Activated naive CD4-positive, alpha-beta T cell (primary cell): ENCODE measurements at places on chromosomes 4 and X.

- DNase-seq, result no peak
Measured at GRCh38 chrX:51862920-51863319, 30.5 kb upstream of the MAGED1 start.

DNA sequence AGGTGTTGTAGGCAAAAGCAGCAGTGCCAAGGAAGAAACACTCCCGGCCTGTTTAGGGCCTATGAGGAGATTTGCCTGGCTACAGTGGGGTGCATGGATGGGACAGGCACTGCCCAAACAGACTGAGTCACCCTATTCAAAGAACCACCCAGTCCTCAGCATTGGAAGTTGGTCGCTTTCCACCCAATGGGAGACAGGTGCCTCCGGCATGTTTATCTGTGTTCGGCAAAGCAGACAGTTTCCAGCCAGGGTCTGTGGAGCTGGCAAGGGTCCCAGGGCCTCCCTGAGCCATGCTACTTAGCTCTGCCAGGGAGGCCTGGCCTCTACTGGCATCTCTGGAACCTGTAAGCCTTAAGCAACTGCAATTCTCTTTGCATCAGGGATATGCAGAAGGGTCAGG, 165.1 kb upstream of the ATP6AP2 start:
- DNase-seq, result no peak

DNA sequence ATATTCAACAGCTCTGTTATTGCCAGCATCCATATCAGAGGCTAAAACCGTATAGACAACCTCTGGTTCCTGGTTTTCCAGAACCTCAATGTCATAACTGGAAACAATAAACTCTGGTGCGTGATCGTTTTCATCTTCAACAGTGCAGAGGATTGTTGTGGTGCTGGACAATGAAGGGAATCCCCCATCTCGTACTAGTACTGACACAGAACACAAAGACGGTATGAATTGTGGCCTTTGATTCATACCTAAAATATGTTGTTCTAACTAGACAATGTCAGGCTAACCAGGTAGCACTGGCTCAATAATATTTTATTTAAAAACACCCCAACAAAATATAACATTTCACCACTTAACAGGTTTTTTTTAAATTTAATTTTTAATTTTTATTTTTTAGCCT, 186.9 kb downstream of the DCHS2 start:
- DNase-seq, result no peak

GRCh38 chrX:106284431-106285025, 116.4 kb downstream of the PWWP3B start:
- DNase-seq, result no peak

GRCh38 chrX:55919367-55920221, 202.0 kb downstream of the RRAGB start:
- no peak for DNase-seq

DNA sequence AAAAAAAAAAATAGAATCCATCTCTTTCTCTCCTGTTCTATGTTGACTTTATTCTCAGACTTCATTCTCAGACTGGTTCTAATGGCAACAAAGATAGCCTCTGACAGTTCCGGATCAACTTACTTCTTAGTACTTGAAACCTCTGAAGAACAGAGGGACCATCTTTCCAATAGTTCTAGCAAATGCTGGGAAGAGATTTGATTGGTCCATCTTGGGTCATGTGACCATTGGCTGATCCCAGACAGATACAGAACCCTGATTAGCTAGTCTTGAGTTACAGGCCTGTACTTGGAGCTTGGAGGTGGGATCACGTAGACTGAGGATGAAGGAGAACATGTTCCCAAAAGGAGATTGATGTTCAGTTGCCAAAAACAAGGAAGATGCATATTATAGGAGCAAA, 66.9 kb upstream of the STIM2 start:
- no peak for DNase-seq

DNA sequence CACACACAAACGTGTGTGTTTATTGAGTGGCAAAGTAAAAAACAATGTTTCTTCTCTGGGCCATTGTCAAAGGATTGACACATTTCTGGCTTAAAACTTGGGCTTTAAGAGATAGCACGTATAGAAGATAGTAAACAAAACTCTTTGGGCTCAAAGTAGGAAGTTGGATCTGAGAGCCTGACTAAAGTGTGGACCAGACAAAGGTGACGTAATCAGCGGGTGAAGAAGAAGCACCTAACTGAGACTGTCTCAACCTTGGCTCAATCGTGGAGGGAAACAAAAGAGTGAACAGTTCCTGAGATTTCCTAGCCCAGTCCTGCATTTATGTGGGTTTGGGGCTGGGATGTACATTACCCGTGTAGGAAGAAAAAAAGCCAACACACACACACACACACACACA, 13.7 kb downstream of the PFKFB1 start:
- DNase-seq, result no peak

DNA sequence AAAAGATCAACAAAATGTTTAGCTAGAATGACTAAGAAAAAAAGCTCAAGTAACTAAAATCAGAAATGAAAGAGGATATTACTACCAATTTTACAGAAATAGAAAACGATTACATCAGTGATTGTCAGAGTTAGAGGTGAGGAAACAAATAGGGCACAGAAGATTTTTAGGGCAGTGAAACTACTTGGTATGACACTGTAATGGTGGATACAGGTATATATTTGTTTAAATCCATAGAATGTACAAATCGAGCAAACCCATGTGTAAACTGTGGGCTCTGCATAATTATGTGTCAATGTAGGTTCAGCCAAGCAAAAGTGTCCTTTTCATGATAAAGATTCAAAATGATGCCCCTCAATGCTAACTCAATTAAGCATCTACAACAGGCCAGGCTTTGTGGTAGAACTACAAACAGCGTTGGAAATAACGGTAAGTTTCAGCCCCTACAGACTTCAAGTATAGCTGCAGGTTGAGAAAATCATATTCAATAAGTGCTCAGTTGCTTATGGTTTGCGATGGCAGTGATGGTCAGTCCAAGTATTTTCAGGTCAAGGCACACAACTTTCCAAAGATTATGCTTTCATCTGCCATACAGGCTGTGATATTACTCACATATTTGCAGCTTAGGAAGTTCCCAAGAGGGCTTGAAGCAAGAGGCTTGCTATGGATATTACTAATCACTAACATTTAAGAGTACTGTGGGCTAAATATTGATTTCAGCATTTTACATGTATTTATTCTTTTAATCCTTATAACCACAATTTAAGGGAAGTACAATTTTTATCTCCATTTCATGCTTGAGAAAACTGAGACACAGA, 158.6 kb downstream of the TET2 start:
- DNase-seq, result no peak

- no peak for DNase-seq
Measured at GRCh38 chr4:120544838-120545237, 377.7 kb downstream of the PRDM5 start.

- no peak for DNase-seq
Measured at GRCh38 chr4:105058177-105058812, 88.4 kb upstream of the TET2 start.

DNA sequence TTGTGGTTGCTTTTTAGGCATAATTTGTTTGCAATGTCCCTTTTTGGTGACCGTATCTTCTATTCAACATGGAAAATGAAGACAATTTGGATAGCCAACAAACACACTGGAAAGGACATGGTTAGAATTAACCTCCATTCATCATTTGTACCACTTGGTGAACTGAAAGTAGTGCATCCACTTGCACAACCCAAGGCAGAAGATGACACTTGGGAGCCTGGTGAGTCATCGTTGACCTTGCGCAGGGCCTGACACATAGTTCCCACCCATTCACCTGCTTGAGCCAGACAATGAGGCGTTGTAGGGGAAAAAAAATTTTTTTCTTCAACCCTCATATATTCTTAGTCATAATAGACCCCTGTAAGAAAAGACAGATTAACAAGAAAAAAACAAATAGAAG, 32.4 kb downstream of the EGF start:
- no peak for DNase-seq

DNA sequence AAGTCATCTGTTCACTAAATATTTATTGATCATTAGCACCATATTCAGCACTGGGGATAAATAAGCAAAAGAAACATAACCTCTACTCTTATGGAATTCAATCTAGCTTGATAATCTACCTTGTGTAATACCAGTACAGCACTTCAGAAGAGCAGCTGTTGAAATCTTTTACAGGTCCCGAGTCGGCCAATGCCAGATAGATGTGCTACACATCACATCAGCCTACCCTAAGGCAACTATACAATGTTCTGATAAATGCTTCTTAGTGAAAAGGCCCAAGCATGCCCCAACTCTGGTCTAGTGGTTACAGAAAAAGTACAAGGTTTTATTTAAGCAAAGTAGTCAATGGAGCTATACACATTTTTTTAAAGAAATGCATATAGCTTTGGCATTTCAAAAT, 68.7 kb downstream of the MAPK10 start:
- DNase-seq, result no peak

GRCh38 chr4:174066611-174067205, 216.8 kb downstream of the FBXO8 start:
- DNase-seq, result no peak

GRCh38 chr4:8312976-8313375, 43.4 kb downstream of the HTRA3 start:
- DNase-seq, result no peak

GRCh38 chr4:10095296-10095991, 21.2 kb downstream of the WDR1 start:
- DNase-seq, result no peak
